ENCODE measurements at places on chromosomes 6 and 20. TPM values are rescaled to one million over a fixed set of nuclear protein-coding genes. Genes with fewer than 3 reads are reported as not detected.

UBD gene
- not detected for total RNA-seq

ACSS1 gene
- 26.3 TPM for total RNA-seq

OXT gene
- total RNA-seq, result not detected

HEY2 gene
- 0.98 TPM for total RNA-seq

SEL1L2 gene
- not detected for total RNA-seq

DNA sequence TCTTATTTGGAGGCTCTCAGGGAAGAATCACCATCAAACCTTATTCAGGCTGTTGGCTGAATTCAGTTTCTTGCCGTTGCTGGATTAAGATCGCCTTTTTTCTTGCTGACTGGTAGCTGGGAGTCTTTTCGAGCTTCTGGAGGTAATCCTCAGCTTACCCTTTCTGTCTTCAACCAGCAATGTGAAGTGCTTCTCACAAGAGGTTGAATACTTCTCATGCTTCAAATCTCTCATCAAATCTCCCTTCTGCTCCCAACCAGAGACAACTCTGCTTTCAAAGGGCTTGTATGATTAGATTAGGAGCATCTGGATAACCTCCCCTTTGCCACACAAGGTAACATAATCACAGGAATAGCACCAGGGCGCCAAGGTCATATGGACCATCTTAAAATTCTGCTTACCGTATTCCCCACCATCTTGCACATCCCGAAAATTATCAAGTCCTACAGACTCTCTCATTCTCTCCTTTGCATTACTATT is 137.2 kb downstream of the MOXD1 start:
- no peak for DNase-seq

DNA sequence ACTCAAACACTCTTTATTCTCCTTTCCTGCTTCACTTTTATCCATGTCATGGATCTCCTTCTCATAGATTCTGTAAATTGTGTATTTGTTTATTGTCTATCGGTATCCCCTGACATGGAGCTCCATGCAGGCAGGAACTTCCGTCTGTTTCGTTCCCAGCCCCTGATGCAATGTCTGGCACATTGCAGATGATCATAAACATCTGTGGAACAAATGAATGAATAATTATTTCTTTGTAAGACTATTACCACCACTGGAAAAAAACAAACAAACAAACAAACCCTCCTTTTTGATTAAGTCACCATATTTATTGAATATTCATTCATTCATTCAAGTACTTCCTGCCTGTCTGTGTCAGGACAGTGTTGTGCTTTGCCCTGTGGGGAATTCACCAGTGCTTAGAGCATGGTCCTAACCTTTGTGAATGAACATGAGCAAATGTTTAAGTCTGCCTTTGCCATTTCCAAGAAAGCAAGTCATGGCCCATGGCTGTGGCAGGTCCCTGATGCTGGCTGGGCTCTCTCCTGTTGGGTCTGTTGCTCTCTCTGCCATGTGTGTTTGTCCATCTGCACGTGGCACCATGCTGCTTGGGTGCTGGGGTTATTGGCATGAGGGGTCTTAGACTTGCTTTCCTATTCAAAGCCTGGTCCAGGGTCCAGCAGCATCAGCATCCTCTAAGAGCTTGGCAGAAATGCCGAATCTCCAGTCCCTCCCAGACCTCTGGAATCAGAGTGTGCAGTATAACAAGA is 47.5 kb upstream of the NAA20 start:
- DNase-seq, result no peak

DNA sequence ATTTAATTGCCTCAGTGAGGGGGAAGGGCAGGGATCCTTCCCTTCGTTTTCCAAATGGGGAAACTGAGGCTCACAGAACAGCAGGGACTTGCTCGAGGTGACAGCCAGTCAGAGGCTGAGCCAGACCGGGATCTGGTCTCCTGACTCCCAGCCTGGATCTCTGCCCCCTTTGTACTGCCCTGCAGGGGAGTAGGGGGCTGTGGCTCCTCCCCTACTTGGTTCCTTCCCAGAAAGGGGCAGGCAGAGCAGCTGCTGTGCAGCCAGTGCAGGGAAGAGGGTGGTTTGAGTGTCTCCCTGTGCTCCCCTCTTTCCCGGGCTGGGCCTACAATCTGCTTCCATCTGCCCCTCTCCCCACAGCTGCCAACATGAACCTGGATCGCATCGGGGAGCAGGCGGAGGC is 37.6 kb downstream of the UQCC2 start:
- DNase-seq, result no peak

DNA sequence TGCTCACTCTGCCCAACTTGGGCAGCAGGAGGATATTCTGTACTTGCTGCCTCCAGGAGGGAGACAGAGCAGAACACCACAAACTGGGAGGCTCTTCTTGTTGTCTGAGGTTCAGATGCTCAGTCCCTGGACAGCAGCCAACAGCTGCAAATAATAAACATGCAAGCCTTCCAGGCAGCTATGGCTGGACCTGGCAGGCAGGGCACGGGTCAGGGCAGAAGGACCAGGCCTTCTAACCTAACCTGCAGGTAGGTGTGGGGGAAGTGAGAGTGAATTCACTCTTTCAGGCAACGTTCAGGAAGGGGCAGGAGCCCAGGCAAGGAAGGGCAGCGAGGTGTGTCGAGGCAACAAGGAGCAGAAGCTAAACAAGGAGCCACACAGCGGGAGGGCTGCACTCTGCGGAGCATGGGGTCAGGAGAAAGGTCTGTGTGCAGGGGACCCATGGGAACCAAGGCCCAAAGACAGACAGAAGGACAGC is 31.5 kb downstream of the NINL start:
- DNase-seq, result no peak

DNA sequence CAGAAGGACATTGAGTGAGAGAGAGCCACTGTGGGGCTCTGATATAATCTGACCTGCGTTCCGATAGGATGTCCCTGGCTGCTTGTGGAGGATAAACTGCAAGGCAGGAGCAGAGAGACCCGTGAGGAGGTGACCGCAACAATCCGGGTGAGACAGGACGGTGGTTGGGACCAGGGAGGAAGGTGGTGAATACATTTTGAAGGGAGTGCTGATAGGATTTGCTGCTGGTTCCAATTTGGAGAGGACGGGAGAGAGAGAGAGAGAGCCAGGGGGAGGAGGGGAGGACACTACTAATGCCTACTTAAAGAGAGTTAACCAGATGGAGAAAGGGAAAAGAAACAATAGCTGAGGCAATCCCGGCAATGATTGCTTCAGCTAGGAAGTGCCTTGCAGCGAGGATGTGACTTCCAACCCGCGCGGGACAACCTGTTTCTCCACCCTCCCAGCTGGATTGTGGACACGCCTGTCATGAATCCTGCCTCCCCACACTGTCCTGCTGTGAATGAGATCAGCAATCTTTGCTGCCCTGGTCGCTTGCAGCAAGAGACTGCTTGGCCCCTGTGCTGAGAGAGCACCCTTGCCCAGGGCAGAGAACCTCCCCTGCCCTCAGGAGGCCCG is 199.0 kb upstream of the KCNG1 start:
- no peak for DNase-seq

- DNase-seq, result no peak
These were observed 135.6 kb downstream of the SLC24A3 start for GRCh38 chr20:19347943-19348456.

GRCh38 chr6:53539561-53539960 is 5.3 kb downstream of the GCLC start:
- no peak for DNase-seq

GRCh38 chr6:5279891-5280338 is 18.6 kb downstream of the FARS2 start:
- DNase-seq, result no peak

DNA sequence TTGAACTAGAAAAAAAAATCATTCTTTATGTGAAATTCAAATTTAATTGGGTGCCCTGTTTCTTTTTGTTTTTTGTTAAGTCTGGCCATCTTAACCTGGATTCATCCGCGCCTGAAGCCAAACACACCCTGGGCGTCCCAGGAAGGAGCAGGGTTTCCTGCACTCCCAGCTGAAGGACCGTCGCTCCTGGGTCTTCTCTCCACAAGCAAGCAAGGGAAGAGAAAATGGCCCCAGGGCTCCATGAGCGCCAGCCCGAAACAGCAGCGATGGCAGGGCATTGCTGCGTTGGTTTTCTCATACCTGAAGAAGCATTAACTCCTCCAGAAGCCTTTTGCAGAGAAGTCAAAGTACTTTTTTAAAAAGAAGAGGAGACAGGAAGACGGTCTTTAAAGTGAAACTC is 105.4 kb upstream of the AFDN start:
- no peak for DNase-seq

DNA sequence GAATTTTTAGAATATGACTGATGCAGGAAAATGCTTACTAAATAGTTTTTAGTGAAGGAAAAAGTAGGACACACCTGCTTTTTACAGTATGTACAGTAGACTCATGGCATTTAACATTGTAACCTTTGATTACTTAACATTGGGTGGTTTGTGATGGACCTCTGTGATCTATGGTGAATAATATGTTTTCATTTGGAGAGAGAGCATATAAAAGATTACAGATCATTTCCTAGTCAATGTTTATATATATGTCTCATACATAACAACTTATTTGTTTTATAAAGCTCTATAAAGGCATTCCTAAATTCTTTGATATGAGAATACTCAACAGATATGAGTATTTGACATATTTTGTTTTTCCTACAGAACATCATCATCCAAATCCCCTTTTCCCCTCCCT is 129.3 kb upstream of the PDE7B start:
- DNase-seq, result no peak

GRCh38 chr20:43191946-43192863 is 2.5 kb upstream of the PTPRT start:
- no peak for DNase-seq

DNA sequence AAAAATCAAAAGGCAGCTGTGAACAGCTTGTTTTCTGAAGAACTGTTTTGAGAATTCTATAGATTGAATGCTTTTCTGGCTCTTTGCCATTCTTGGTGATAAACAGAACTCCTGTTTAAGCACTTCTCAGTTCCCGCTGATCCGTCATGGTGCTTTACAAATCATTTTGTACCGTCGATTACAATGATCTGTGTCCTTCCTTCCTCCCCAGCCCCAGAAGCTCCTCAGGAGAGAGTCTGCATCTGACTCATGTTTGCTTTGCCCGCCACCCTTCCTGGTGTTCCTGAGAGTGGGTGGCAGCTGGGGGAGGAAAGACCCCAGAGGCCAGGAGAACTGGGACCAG is 538.6 kb upstream of the MARCKS start:
- DNase-seq, result no peak

GRCh38 chr6:145323646-145324045 is 411.7 kb downstream of the EPM2A start:
- no peak for DNase-seq

DNA sequence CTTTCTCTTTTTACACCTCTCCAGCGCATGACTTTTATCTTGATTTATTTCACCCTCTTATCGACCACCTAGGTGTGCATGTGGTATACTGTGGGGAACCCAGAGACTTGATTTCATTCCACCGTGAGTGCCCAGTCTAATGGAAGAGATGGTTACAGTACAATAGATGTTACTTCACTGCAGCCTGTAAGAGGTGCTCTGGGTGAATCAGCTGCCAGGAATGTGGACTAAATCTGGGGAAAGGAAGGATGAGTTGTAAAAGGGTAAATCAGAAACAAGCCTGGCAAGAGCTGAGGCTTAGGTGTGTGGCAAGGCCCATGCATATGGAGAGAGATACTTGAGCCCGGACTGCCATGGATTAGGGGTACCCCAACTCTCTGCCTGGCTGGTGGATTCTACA is 7.4 kb downstream of the STK35 start:
- no peak for DNase-seq

DNA sequence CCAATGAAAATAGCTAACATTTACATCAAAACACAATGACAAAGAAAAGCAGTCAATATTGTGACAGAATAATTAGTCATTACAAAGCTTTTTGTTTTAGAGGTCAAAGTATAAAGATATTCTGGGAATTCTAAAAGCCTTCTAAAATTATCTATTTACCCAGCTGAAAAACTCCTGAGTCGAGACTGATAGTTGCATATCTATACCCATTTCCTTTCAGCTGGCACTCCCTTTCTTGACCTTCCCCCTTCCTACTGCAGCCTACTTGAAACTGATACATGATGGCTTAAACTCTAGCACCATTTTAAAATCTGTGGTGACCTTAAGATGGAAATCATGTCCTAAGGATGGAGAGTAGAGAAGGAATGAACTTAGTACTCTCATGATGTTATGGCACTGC is 38.6 kb downstream of the LMBRD1 start:
- DNase-seq, result no peak

DNA sequence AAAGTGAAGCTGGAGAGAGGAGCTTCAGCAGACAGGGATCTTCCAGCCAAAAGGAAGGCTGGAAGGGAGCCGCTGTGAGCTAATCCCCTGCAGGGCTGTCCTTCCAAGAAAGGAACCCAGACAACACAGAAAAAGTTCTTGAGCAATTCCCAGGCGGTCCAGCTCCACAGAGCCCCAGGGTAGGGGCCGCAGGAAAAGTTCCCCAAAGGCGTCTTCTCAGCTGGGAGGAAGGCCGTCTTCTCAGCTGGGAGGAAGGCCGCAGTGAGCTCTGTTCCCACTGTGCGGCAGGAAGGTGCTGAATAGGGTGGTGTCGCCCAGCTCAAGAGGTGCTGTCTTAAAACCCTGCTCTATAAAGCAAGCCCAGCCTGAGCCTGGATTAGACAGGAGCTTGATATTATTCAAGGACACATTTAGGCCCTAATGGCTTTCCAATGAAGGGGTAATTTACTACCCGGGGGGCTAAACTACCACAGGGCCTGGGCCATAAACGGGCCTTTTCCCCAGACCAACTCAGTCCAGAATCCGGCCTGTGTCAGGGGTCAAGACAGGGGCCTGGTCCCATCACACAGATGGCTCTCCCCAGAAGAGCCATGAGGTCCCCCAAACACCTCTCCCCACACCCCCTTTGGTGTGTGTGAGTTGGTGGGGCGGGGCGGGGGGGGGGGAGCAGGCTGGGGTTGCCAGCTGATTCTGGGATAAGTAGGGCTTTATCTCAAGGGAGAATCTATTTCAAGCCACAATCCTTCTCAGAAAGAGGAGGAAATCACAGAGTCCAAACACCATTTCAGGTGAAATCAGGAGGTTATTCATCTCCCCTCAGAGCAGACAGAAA is 103.6 kb downstream of the NOL4L start:
- no peak for DNase-seq

Measured in vagina (tissue), 2 donors.